Neuronal stem cell (in vitro differentiated cells): ENCODE measurements at places on chromosomes 12 and 14.

DNA sequence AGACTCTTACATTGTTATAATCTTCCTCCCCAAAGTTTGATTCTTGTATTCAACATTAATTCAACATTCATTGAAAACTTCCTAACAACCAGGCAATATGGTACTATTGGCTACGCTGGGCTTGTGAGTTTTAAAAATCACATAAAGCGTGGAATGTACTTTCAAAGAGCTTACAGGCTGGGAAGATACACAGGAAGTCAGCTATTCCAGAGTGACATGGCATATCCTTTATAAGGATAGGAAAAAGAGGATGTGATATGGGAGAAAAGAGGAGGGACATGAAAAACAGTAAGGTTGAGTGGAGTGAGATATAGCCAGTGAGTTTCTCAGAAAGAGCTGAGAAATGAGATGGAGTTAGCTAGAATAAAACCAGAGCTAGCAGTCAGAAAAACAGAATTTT is 103.6 kb upstream of the ATF7IP start:
- DNase-seq: no peak

DNA sequence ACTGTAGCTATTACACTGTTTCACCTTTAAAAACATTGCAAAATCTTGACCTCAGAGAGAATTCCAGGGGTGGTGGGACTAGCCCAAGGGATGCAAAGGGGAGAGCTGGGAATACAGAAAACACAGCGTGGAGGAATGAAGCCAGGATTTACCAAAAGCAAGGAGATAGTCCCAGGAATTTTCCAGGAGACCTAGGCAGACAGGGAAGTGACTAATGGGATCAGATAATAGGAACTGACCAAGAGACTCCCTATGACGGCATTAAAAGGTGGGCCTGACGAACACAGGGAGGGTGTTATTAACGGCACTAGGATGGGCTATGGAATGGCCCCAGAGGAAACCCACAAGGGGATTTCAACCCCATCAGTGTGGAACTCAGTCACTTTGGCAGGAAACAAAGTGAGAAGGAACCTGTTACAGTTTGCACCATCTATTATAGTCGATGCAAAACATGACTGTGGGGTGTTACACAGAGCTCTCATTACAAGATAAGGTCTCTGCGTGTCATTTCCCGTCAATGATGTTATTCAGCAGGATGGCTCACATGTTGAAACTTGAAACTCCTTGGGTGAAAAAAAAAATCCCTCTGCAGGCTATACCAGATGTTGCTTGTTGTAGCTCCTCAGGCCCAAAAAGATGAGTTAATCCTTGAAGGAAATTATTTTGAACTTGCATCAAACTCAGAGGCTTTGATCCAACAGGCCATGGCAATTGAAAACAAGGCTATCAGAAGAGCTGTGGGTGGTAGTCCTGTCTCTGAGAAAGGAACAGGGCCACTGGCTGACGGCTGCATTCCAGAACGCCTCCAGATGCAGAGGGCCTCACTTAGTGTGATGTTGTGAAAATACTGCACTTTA is 58.7 kb downstream of the DRAM1 start:
- DNase-seq: no peak

GRCh38 chr12:121532503-121533393 is 48.1 kb downstream of the KDM2B start:
- DNase-seq: no peak

DNA sequence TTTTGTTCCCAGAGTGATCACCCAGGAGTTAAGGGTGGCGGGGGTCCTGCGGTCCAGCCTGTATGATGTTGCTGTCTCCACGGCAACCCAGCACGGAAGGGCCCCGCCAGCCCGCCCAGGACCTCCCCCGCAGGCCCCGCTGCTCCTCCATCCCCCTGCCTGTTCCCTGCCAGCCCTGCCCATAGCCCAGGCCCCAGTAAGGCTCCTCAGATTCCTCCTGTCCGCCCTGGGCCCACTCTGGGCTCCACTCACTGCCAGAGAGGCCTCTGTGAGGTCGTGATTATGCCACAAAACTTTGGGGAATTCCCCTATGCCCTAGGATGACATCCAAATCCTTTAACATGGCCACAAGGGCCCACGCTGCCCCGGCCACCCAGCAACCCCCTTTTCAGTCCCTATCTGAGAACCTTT is 20.8 kb downstream of the HSP90AA1 start:
- DNase-seq: no peak

DNA sequence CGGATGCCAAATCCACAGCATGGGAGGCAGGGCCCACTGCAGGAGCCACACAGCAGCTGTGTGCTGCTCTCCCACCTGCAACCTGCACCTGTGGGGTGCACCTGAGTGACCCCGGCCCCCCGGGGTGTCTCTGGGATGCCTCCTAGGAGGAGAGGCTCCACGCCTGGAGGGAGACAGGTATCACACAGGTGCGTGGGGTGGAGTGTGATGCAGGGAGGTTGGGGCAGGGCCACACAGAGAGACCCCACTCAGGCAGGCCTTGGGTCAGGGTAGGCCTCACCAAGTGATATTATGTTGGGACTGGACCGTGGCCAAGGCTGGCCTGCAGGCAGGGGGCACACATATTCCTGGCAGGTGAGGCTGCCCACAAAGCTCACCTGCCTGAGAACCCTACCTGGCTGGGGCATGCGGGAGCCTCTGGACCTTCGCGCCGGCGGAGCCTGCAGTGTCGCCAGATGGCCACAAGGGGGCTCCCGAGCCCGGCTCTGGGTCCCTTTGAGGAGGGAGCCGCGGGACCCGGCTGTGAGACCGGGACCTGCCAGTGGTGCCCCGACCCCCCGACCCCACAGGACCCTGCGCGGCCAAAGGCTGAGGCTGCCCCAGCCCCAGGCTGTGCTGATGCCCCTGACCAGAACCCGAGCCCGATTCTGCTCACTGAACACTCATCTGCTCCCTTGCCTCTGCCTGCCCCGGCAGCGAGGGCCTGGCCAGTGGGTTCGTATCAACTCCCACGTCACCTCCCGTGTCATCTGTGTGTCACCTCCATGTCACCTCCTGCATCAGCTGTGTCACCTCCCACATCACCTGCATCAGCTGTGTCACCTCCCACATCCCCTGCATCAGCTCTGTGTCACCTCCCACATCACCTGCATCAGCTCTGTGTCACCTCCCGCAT is 11.4 kb downstream of the TMEM121 start:
- no peak for DNase-seq

DNA sequence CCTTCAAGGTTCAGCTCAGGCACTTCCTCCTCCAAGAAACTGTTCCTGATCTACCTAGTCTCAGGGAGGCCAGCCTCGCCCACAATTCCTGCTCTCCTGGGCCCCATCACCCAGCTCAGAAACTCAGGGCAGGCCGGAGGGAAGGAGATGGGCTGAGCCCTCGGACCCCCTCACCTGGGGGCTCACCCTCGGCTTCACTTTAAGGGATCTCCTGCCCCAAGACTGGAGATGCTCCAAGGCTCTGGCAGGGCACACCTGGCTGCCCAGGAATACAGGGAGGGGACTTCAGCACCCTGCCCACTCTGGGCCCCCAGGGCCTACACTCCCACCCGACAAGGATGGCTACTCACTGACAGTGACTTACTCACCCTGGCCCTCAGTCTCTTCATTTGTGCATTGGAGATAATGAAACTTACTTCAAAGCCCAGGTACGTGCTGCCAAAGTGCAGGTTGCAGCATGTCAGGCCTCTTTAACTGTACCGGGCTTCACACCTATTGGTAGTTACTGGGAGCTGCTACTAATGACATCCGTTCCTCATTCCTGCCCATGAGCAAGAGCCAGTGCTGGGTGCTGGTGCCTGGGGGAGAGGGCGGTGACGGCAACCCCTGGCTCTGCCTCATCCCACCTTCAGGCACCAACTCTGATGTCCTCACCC is 21.0 kb upstream of the PPP1R13B start:
- DNase-seq: no peak

- DNase-seq: no peak
These were observed 62.2 kb upstream of the BBS10 start for GRCh38 chr12:76410371-76410770.

DNA sequence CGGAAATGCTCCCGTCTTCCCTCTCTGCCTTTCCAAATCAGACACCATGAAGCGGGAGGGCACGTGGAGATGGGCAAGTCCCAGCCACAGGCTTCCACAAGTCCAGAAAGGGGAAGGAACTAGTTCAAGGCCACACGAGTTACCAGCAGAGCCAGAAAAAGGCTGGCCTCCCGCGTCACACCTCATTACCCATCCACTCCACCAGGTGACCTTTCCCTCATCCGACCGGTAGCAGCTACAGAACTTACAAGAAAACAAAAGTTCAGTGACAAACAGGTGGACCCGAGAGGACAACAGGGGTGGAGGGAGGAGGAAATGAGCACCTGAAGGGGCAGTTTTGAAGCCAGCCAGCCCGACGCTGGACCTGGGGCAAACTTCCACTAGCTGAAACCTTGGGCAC is 46.9 kb downstream of the CHGA start:
- DNase-seq: no peak

DNA sequence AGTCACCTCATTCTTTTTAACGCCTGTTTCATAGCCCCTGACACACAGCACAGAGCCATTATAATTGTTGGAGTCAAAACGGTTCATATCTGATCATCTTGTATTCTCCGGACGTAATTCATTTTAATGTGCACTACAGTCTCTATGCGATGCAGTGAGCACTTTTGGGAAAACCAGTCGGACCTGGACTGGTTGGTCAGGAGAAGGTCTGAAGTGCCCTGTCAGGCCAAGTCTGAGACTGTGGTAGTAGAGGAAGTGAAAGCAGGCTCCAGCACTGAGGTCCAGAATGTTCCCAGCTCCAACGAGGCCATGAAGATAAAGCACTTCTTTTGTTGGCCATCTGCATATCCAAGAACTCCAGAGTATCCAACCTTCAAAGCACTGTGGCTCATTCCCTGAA is 117.1 kb upstream of the NCOR2 start:
- no peak for DNase-seq

- no peak for DNase-seq
These were observed 84.7 kb upstream of the STRN3 start for GRCh38 chr14:31110872-31111271.

GRCh38 chr12:58564721-58565120 is 355.6 kb downstream of the LRIG3 start:
- no peak for DNase-seq

DNA sequence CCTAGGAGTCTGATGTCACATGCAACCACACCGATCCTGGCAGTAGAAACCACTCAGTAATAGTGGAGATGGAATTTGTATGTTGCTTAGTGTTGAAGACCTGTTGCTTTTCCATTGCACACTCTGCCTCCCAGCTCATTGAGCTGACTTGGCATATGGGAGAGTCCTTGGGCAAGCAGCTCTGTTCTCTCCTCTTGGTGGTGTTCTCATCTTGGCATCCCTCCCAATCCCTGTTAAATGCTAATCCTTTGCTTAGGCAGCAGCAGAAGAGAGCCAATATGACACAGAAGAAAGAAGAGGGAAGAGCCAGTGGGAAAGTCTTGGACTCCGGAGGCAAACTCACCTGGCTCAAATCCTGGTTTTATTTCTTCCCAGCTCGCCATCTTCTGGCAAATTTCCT is 178.0 kb upstream of the CAND1 start:
- DNase-seq: no peak

DNA sequence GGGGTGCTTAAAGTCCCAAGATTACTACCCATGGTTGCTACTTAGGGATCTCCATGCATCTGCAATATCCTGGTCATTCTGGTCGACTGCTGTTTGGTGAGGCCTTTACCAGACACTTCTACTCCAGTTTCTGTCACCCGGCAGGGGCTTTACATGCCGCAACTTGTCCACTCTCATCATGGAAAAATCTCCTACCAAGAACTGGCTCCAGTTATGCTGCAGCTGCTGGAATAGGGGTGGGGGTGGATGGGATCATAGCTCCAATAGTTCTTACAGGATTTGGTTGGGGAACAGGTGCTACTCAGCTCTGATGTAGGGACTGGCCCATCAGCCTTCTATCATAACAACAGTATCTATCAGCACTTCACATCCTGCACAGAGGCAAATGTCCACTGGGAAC is 51.6 kb downstream of the SPTB start:
- DNase-seq: no peak

DNA sequence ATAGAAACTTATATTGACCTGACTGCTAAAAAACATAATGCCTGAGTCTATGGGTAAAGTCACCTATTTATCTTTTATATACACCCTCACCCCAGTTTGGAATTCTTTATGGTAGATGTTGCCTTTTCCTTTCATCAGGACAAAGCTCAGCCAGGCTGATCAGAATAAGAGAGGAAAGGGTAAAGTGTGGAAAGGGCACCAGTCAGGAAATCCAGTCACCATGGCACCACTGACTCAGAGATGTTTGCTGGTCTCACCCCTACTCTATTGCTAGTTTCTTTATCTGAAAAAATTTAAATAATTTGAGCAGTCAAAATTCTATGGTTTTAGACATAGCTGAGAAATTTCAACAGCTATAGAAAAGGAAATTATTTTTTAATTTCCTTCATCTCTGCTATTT is 49.2 kb upstream of the SSTR1 start:
- no peak for DNase-seq

DNA sequence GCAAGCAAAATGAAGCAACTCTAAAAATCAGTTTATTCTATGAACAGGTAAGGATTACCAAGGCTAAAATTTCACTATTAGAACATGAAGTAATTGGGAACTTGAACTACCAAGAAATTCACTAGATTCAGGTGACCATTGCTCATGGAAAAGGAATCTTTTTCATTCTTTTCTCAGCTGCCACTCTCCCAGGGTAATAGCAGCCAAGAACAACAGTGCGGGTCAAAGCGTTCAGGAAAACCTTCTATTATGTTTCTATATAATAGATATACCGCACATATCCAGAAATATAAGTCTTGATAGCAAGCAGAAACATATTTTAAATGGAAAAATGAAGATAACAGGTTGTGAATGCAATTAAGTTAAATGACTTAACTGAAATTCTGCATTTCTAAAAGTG is 125.6 kb downstream of the NELL2 start:
- no peak for DNase-seq

GRCh38 chr14:93115821-93116675 is at the start of gene ITPK1:
TSS of gene ITPK1 (minus strand) at chr14:93115925. CDS start at chr14:93115163, 762 bp downstream.
- DNase-seq: peak; percentile 74

DNA sequence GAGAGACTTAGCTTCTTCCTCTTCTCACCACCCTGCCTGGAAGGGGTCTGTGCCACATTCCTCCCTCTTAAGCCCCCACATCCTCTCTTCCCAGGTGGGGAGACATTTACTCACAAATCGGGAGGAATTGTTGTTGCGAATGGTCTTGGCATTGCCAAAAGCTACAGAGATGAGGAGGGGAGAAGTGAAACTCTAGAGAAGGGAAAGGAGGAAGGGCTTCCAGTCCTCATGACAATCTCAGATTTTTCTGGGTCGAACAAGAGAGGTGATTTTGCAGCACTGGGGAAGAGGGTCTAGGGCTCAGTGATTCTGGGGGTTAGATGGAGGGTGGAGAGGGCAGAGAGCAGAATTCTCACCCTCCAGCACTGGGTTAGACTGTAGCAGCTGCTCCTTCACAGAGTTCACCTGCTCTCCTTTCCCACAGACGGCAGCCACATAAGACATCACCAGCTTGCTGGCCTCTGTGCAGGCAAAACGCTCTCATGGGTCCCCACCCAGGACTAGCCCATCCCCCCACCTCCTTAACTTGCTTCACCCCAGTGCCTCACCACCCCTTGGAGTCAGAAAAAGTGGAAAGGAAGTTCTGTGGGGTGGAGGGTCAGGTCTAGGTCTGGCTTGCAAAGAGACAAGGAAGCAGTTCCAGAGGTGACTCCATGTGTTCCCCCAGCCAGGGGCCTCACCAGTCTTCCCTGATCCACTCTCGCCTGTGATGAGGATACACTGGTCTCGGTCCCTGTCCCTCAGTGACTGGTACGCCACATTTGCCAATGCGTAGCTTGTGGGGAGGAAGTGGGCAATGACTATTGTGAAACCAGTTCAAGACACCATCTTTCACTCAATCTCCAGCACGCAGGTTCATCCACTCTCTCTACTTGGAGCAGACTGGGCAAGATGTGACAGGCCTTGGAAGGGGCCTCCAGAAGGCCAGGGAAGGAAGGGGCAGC is 2.7 kb downstream of the MYO1A start:
- no peak for DNase-seq
